ENCODE measurements at places on chromosomes 1 and 21.

- DNase-seq: no peak
Measured at GRCh38 chr1:53316766-53317581, 10.9 kb downstream of the LRP8 start.

GRCh38 chr1:237613984-237614383 is 276.7 kb downstream of the ZP4 start:
- no peak for DNase-seq

GRCh38 chr1:207850621-207851407 is 60.1 kb downstream of the CD34 start:
- DNase-seq: no peak

DNA sequence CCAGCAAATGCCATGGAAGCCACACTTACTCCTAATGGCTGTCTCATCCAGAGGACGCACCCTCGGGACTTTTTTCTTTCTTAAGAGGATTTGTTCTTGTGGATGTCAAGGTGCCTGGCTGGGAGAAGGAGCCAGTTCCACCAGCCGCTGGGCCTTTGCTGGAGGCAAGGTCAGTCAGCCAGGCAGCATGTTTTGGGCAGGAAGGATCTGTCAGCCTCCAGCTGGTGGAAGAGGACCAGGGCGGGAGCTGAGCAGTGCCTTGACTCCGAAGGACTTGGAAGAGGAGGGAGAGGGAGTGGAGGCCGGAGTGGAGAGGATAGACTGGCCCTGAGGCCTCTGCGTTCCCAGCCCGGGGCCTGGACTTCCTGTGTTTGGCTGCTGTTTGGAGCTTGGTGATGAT is 5.7 kb downstream of the IGSF5 start:
- no peak for DNase-seq

DNA sequence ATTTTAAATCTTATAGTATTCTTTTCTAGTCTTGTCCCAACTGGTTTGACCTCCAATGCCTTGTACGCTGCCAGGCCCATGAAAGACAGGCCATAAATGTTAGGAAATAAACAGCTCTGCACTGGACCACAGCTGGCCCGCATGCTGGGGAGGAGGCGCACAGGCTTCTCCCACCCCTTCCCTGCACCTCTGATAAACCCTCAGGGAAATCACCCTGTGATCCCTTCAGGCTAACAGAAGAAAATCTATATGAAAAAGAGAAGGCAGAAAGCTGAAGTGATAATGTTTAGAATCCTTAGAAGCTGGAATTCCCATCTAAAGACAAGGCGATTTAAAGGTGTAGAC is 41.5 kb downstream of the COLGALT2 start:
- no peak for DNase-seq

Measured in transverse colon (tissue), 4 donors.